Activated CD4-positive, alpha-beta T cell treated with anti-CD3 and anti-CD28 coated beads, Interleukin-2, Interleukin-4, amounts not matched to agents 100 ng/mL and 50 ng/mL, durations not matched to agents 16 hours and 8 hours (primary cell): ENCODE measurements at places on chromosomes 16 and 17.

DNA sequence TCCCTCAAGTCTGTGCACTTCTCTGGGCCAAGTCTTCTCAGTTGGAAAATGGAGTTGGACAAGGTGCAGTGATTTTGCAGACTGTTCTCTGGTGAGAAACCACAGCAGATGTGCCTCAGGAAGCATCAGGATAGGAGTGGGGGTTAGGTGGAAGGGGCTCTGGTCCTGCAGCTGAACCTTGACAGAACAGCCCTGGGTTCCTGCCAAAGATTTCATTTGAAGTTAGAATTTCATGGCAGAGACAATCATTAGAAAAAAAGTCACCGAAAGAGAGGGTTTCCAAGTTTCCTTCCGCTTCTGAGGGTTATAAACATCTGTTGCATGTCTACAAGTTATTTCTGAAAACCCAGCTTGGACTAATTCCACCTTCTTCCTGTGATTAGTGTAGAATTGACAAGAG, 80.4 kb upstream of the IRX3 start:
- DNase-seq, result no peak

DNA sequence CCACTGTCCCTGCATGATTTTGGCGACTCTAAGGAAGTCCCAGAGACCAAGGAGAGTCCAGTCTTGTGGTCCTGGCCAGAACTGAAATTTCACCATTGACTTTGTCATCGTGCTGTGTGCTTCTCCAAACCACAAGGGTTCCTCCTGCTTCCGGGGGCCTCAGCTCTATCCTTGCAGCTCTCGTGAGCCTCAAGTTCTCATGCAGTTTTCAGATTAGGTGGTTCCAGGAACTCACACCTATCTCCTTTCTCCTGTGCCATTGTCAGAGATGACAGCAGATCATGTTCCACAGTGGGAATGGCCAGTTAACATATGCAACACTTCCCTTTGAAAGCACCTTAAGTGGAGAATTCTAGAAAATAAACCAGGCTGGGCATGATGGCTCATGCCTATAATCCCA, 97.9 kb upstream of the CRHR1 start:
- DNase-seq, result no peak

DNA sequence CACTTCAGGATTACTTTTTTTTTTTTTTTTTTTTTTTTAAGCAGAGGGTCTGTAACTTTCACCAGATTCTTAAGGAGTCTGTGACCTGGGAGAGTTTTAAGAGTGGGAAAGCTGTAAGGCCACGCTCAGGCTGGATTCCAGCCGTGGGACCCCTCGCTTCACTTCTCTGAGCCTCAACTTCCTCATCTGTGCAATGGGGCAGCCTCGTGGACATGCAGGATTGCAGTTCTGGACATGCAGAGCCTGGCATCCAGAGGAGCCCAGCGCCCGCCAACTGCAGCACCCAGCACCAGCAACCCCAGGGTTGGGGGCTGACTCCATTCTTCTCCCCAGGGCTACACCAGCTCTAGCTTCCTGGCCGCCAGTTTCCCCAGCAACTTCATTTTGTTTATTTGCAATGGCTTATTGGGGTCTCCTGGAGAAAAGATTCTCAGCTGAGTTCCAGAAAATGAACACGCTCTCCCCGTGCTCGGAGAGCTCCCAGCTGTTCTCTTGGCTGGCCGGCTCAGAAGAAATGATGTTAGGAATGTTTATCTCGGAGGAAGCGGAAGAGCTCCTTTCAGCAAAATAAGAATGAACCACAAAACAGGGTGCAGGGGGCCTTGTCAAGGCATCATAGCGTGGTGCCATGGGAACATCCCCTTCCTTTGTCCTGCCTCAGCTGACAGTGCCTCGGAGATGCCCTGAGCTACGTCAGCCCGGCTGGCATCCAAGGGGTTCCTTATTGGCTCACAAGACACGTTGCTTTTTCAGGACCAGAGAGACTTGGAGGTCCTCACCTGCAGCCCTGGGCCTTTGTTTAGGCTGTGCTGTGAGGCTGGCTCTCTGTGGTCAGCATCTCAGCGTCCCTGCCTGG, 22.9 kb upstream of the ZCCHC14 start:
- no peak for DNase-seq

GRCh38 chr17:79905832-79906231, 66.6 kb upstream of the CBX4 start:
- no peak for DNase-seq

GRCh38 chr16:2233046-2233775, 3.0 kb upstream of the DNASE1L2 start:
- no peak for DNase-seq

- DNase-seq, result no peak
Observed at GRCh38 chr17:8843344-8843743, 24.1 kb downstream of the PIK3R6 start.

GRCh38 chr17:10807704-10808128, 3.8 kb upstream of the TMEM238L start:
- DNase-seq, result no peak
